ENCODE measurements at places on chromosomes 1 and 21.

GRCh38 chr1:109659997-109660690, 4.2 kb downstream of the GSTM4 start:
- no peak for DNase-seq

DNA sequence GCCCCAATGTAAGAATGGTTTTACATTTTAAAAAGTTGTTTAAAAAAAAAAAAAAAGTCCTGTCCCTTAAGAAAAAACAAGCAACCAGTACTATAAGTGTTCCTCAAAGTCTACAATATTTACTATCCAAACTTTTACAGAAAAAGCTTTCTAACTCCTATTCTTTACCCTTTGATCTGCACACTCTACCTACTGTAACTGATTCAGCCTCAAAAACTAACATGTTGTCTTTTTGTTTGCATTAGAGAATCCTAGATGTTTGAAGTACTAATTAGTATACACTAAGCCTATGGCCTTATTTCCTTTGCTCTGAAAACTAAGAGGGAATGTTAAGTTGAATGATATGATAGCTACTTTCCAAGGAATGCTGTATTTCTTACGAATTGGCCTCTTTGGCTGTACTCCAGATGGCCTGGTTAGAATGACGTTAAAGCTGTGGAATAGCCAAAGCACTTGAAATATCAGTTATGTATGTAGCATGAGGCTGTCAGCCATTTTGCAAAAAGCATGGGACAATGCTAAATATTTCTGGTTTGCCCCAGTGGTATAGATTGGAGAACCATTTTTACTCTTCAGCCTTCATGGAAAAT, 234.8 kb downstream of the GPR52 start:
- no peak for DNase-seq

GRCh38 chr1:110130113-110130591, 17.9 kb downstream of the UBL4B start:
- DNase-seq, result no peak

GRCh38 chr1:31445951-31446350, 32.9 kb downstream of the SERINC2 start:
- DNase-seq, result no peak

All from hematopoietic multipotent progenitor cell (in vitro differentiated cells).